ENCODE measurements at places on chromosomes 3 and 15.
A peak's percentile ranks its signal among the peaks of the same experiment; 100 is the strongest.

DNA sequence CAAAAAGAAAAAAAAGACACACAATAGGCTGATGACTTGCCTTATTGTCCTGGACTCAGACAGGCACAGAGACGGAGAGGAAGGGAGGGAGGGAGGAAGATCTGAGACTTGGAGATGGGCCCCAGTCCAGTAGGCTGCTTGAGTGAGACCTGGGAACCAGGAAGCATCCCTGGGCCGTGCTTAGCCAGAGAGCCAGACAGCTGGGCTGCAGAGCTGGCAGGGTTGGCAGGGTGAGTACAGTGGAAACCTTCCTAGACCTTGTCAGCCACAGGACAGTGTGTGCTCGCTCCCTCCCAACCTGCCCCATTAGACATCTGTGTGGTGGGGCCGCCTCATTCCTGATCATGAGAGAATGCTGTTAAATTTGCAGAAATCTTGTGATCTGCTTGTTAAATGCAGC, 107.9 kb upstream of the ALDH1A3 start:
- no peak for DNase-seq

DNA sequence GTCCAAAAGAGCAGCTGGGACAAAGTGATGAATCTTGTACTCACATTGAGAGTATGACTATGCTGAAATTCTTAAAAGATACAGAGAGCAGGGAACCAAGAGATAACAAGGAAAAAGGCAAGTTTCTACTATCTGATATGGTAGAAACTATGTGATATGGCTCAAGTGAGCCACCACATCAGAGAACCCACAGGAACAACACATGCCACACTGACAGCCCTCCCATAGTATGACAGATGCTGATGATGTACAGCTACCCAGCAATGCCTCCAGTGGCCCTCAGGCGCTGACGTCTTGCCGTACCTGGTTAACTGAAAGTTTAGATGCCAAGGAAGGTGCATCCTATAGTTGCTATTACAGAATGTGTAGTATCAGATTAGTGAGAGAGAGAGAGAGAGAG, 42.4 kb downstream of the CHAC1 start:
- no peak for DNase-seq

GRCh38 chr3:113496924-113497323, 18.0 kb downstream of the SPICE1 start:
- no peak for DNase-seq

DNA sequence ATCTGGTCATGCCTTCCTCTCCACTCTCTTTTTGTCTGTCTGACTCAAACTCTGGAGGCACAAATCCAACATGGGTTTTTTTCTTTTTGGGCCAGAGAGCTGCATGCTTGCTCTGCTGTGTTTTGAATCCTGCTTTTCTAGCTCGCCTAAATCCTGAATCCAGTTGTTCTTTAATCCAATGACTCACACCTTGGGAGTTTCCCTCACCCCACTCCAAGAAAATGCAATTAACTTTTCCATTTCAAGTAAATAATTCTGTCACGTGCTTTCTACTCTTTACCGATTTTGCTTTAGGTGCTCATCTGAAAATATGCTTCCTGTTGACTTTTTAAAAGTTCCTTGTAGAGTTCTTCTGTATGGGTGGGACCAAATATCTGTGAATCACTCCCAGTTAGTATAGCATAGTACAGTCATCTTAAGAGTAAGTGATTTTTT, 47.6 kb downstream of the SLMAP start:
- DNase-seq: peak; percentile 79

DNA sequence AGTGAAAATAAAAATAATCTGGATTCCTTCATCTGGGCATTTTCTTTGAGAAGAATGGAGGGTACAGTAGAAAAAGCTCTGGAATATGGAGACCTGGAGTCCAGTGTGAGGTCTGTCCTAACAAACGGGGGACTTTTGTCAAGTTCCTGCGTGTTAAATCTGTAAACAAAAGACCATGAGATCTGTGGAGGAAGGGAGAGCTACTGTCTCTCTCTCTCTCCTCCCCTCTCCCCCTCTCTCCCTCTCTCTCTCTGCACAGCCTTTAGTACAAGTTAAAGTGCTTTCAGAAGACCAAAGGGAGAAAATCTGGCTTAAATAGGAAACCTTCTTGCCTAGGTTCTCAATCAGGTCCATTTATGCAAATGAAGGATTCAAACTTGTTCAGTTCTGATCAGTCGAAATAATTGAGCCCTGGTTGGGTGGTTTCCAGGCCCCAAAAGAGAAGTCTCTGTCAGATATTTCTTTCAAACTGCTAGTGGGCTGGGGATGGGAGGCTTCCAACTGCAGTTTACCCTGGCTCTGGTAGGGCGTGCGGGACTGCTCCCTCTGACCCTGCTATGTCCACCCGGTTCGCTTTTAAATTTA, 103.7 kb downstream of the SV2B start:
- no peak for DNase-seq

- no peak for DNase-seq
Measured at GRCh38 chr3:67587811-67588210, 66.6 kb downstream of the SUCLG2 start.

All from AG20443 (cell line).